GM12878 (cell line): ENCODE measurements at places on chromosomes 12 and 14. TPM values are rescaled to one million over a fixed set of nuclear protein-coding genes. Genes with fewer than 3 reads are reported as not detected.

LRP1 gene
- 0.93 and 1.1 TPM in 2 replicates for total RNA-seq

NPFF gene
- total RNA-seq, result not detected in 2 replicates

BMAL2 gene
- 47.2 and 51.7 TPM in 2 replicates for total RNA-seq

EXOC3L4 gene
- not detected in 2 replicates for total RNA-seq

CEP83 gene
- 15.2 and 20.0 TPM in 2 replicates for total RNA-seq

ANKS1B gene
- not detected in 2 replicates for total RNA-seq

SRRM4 gene
- total RNA-seq, result not detected in 2 replicates

GRCh38 chr12:120292411-120292660 is 633 bp upstream of the RNU4-2 start:
- DNase-seq, result no peak

GRCh38 chr14:79084861-79085260 is 914.7 kb downstream of the NRXN3 start:
- DNase-seq, result no peak

DNA sequence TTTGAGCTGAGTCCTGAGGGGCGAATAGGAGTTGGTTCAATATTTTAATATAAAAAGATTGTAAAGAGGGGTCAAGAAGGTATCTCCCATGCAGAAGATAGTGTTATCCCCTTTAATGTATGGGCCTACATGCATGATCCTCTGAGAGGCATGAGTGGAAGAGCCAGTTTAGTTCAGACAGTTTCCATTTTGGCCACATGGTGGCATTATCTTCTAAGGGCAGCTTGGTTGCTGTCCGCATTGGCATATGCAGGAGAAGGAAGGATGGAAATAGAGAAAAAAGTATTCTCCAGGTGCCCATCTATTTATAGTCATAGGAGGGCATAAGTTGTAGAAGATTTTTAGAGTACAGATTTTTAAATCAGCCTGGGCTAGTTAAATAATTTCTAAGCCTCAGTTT is 5.4 kb downstream of the SAMD4A start:
- no peak for DNase-seq

DNA sequence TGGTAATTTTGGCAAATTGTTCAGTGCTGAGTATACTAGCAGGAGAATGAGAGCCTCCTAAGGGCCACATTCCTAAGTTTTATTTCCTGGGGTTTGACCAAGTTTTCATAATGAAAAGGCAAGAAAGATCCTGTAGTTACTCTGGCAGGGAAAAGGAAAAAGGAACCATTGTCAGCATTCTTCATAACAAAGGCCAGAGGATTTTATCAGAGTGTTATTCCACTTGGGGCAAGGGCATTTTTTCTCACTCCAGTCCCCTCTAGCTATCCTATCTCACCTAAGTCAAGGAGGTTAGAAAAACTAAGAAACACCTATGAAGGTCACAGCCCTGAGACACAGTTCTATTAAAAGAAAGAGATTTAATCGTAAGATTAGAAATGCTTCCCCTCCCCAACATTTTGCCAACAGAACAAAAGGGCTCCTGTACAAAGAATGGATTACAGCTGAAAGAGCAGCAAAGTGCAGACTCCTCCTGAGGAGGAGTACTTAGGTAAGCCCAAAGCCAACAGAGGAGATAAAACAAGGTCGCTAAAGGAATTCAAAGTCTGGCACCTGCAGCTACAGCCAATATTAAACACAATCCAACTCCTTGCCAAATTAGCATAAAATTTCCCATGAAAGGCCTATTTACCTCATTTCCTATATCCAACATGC is 162.4 kb downstream of the GALC start:
- no peak for DNase-seq

DNA sequence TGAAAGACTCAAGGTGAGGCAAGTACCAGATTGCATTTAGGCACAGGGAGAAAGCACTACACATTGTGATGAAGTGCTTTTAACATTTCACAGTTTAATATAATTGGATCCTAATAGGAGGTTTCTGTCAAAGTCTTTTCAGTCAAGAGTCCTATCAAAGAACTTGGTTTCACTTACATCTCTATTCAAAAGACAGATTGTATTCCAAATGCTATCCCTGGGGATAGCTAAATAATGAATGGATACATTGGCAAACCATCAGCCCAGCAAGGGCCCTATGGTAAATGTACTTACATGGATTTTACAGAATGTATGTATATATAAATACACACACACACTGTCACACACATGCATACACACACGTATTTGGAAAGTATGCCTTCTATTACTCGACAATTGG is 655.5 kb upstream of the FLRT2 start:
- DNase-seq, result no peak

- DNase-seq, result no peak
Measured at GRCh38 chr12:97967831-97968230, 505.2 kb downstream of the RMST start.

DNA sequence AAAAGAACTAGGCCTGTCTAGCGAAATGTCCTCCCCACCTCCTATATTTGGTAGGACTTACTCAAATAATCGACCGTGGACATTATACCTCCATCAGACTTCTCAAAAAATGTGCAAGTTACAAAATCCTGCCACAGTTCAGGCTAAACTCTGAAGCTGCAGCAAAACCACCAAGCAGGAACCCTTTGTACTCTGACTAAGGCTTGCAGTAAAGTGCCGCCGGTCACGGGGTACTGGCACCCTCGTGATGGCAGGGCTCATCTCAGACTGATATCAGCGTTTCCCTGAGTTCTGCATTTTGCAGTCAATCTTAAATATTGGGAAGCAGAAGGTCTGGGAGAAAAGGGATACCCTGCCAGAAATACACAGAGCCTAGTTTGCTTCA is 17.1 kb downstream of the SLC11A2 start:
- DNase-seq, result no peak

DNA sequence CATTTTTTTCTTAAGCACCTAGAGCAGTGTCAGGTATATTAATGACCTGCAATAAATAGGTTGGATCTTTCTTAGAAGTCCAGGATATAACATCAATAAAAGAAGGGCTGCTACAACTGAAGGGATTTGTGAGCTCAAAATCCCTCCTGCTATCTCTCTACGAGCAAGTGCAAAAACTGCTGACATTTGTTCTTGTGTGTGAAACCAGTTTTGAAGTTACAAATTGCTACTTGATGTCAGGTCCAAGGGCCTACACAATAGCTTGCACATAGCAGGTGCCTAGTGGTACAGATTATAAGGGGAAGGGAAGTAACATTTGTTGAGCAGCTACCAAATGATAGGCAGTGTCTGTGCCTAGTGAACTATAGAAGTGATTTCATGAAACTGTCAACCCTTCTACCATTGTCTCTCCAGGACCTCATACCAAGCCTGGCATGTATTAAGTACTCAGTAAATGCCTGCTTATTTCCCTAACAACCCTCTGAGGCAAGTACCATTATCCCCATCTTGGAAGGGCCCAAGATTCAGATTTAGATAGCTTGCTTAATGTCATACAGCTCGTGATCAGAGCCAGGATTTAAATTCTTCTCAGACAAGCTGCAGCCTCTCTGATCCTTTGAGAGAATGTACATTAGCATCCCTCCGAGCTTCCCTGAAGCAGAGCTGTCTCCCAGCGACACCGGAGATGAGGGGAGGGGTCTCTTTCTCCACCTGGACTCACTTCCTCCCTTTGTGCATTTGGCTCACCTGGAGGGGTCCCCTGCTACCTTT is 300.3 kb downstream of the ZFP36L1 start:
- no peak for DNase-seq

- DNase-seq, result peak; percentile 11
Measured at GRCh38 chr12:56775638-56776037, 12.5 kb downstream of the HSD17B6 start.

DNA sequence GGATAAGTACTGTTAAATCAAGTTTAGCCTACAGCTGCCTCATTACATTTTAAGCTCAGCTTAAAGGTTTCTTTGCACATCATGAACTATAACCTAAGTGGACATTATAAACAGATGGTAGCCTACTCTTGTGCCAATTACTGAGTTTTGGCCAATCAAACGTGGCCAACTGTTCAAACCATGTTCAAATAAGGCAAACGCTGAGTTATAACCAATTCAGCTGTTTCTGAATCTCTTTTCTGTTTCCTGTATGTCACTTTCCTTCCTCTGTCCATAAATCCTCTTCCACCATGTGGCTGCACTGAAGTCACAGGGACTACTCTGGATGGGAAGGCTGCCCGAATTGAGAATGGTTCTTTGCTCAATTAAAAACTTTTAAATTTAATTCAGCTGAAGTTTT is 98.4 kb downstream of the BCAT1 start:
- no peak for DNase-seq
